ENCODE measurements at places on chromosomes 12 and 14.

DNA sequence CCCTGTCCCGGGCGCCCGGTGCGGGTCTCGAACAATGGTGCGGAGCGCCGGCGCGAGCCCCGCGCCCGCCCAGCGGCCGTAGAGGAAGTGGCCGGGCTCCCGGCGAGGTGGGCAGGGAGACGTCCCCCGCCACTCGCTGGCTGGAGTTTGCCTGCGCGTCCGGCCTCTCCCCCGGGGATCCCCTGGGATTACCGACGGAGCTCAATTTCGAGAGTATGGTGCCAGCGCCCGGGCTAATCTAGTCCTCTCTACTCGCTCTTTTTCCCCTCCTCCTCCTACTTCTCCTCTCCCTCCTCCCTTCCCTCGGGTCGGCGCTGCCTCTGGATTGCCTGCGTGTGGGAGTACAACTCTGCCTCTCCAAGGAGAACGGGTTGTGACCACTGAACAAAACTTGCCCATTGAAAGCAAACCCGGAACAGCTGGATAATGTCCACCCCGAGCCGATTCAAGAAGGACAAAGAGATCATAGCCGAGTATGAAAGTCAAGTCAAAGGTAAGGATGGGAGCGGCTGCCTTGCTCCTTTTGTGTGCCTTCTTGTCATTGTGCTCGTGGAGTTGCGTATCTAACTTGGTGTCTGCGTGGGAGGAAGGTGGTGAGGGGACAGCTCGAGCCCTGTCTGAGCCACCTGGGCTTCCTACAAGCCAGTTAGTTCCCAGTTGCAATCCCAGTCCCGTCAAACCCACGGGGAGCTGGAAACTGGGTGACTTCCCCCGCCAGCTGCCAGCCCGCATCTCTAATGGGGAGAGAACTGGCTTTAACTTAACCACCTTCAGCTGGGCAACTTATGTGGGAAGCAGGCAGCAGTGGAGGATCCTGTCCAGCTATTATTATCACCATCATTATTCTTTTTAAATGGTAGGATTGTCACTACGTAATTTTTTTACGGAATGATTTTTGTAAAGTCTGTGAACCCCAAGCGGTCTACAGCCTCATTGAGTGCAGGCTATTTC, at the start of gene SRGAP1:
Gene SRGAP1, plus strand, starts transcription at position 310 of the 951 bp plus-strand sequence. Its CDS starts 117 bp downstream, at position 427.
- DNase-seq: peak; percentile 43

GRCh38 chr14:23055621-23056144, 1.6 kb downstream of the CDH24 start:
- DNase-seq: no peak

DNA sequence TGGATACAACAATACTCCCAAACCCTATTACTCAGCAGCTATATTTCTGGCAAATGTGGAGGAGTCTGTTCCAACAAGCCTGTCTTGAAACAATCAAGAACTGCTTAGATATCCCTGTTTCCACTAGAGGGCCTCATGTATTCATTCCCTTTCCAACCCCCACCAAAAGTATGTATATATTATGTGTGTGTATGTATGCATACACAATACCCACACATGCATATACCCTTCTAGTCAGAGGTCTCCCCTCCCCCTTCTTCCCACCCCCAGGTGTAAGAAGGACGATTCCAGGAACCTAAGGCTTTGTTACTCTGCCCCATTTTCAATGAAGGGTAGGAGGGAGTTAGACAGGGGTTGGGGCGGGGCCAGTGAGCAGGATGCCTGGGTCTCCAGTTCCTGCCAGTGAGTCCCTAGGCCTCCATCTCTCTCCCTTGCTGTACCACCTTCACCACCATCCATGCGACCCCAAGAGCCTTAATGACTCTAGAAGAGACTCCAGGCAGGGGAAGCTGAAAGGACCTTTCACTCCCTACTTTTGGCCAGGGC, at the start of gene DGKA:
Gene DGKA, plus strand, starts transcription at position 392 of the 546 bp plus-strand sequence. CDS start 5,342 bp downstream, outside the sequence.
- peak; percentile 28 for DNase-seq

- DNase-seq: no peak
Observed at GRCh38 chr14:35607380-35607779, 73.4 kb downstream of the INSM2 start.

DNA sequence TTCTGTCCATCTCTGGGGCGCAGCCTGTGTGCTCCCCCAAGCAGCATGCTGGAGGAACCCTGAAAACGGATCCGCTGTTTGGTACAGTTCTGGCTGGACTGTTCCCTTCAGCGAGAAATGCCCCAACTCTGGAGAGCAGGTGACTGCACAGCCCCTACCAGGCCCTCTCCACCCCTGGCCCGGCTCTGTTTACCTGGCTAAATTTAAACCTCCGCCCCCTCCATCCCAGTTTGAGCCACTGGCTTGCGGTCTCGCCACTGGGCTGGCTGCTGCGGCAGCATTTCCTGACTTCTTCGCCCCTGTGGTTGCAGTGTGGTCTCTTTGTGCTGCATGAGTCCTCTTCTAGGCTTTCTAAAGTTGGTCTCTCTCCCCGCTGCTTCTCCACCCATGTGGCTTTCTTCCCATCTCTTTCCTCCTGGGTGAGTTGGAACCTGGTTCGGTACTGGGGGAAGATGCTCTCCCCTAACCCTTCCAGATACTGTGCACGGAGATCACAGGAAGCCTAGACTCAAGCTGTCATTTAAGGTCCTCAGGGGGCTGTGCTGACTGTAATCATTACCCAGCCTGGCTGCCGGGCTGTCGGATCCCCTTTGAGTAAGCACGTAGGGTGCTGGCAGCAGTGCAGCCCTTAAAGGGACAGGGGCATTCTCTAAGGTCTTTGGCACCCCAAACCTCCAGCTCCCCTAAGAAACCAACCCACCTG, 60.6 kb downstream of the FBXL14 start:
- no peak for DNase-seq

GRCh38 chr14:94135476-94135875, 6.1 kb upstream of the IFI27L2 start:
- DNase-seq: no peak

GRCh38 chr14:104214431-104215218, 76.2 kb downstream of the KIF26A start:
- DNase-seq: no peak

GRCh38 chr14:88613552-88614010, 50.7 kb downstream of the ZC3H14 start:
- no peak for DNase-seq

- no peak for DNase-seq
Observed at GRCh38 chr12:97118796-97119375, 211.8 kb downstream of the NEDD1 start.

- DNase-seq: no peak
Observed at GRCh38 chr12:103975368-103975767, 9.7 kb downstream of the TDG start.

DNA sequence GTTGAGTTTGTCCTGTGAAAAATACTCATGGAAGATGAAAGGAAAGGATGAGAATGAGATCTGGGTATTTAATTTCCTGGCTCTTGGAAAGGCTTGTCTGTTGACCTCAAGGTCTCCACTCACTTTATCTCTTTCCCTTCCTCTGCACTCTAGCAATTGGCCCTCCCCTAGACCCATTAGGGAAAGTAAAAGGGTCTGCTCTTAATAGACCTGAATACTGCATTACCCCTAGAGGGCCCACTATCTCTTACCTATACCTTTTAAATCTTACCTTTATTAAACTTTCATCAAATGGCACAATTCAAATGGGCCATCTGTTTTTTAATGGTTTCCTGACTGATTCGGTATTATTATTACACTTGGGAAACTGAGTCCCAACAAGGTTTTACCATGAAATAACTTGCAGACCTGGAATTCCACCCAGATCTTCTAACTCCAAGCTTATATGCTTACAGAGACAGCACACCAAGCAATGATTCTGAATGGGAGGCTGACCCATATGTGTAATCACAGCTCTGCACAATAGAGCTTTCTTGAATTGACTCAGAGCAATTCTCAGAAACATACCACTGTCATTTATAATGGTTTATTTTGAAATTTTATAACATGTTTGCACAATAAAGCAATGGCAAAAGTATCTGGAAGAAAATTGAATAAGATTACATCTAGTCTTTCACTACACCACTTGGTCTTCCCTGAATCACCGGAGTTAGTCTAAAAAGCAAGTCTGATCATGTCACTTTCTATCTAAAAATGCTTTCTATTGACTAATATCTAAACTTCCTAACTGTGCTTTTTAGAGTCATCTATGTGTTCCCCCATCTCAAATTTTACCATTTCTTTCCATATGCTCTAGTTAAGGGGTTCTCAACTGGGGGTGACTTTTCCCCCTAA, 618.5 kb downstream of the NRXN3 start:
- no peak for DNase-seq

- no peak for DNase-seq
Observed at GRCh38 chr12:116053479-116054200, 223.9 kb downstream of the MED13L start.

- DNase-seq: no peak
Observed at GRCh38 chr12:65741656-65742017, 82.6 kb upstream of the HMGA2 start.

GRCh38 chr12:108570743-108571608, 8.6 kb downstream of the ISCU start:
- no peak for DNase-seq

GRCh38 chr12:98808243-98808875, 163.3 kb downstream of the APAF1 start:
- DNase-seq: no peak

DNA sequence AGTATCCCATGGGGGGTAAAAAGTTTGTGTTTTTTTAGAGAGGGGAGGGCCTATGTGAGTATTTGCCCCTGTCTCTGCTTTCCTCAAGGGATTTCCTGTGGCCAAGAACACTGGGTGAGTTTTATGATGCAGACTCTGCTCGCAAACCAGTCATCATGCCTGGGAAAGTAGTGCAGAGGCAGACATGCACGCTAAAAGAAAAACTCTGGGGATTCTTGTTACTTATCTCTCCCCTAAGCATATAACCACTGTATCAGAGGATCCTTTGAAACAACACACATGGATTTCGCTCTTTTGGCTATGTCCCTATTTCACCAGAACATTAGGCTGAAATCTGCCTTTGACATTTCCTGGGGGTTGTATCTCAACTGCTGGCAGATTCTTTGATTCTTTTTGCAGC, 1845.8 kb upstream of the SEL1L start:
- DNase-seq: no peak

All from NCI-H2029 (cell line).